ENCODE measurements at places on chromosomes 11 and 22. TPM values are rescaled to one million over a fixed set of nuclear protein-coding genes. Genes with fewer than 3 reads are reported as not detected.

OR4P4 gene
- total RNA-seq, result not detected

CCDC73 gene
- total RNA-seq, result not detected

MSANTD4 gene
- 20.4 TPM for total RNA-seq

SLC6A5 gene
- total RNA-seq, result not detected

ANO3 gene
- total RNA-seq, result not detected
